ENCODE measurements at places on chromosomes 11 and 22. TPM values are rescaled to one million over a fixed set of nuclear protein-coding genes. Genes with fewer than 3 reads are reported as not detected.

Gene LGALS12
- 0.12 TPM for polyA plus RNA-seq

Gene VWCE
- 7.9 TPM for polyA plus RNA-seq

Gene IGLL1
- 0.37 TPM for polyA plus RNA-seq

Gene PAX6
- polyA plus RNA-seq, result 0.68 TPM

Gene GDPD4
- polyA plus RNA-seq, result 1.1 TPM

Gene OR8G1
- not detected for polyA plus RNA-seq

Gene FOXR1
- polyA plus RNA-seq, result 0.48 TPM

Gene GALNT18
- polyA plus RNA-seq, result 14.2 TPM

Gene PRODH
- polyA plus RNA-seq, result 32.7 TPM

Gene RAB39A
- polyA plus RNA-seq, result 0.62 TPM

Gene ZNF214
- not detected for polyA plus RNA-seq

GRCh38 chr22:42792909-42793847 lies 63.9 kb downstream of the ARFGAP3 start:
- no peak for DNase-seq

DNA sequence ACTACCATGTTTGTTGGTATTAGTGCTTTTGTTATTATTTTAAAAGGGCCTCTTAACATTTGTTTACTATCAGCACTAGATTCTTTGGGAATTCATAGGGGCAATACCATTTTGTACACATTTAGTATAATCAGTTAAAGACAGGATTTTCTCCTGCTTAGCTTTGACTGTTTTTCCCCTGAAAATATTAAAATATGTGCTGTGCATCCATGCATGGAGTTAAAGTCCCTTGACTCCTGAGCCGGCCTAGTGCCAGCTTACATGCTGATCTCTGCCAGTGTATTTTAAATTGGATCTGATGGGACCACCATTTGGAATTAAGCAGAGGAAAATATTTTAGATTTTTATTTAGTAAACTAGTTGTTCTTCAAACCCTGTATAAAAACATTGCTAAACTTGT lies 161.4 kb downstream of the METTL15 start:
- no peak for DNase-seq

DNA sequence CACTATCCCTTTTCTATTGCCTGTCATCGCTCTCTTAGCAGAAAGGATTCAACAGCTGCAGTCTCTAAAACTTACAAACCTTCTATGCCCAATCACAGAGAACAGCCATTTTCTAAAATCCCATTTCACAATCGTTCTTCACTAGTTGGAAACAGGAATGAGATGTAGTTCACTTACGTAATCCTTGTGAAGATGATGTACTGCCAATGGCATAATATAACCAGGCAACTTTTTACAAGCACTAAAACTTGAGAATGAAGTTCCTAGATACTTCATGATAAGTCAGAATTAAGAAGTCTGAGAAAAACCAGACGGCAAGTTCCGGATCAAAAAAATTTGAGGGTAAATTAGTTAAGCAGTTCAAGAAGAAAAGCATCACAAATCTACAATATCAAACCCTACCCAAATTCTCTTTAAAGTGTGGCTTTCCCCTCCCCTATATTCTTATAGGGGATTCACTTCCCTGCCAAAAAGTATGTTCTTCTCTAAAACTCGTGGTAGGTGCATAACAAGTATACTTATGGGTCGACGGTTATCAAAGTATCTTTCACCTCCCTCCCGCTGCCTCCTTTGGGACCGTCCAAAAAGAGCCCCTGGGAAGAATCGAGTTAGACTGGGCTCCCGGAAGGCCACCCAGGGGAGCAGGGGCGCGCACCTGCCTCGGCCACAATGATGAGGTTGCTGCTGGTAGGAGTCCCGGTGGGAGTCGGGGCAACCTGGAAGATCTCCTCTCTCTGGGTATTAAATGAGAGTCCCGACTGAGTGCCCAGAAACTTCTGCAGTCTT lies 666 bp downstream of the MSANTD4 start:
- DNase-seq, result no peak

GRCh38 chr11:76314741-76315090 lies 66.2 kb downstream of the THAP12 start:
- DNase-seq, result no peak

DNA sequence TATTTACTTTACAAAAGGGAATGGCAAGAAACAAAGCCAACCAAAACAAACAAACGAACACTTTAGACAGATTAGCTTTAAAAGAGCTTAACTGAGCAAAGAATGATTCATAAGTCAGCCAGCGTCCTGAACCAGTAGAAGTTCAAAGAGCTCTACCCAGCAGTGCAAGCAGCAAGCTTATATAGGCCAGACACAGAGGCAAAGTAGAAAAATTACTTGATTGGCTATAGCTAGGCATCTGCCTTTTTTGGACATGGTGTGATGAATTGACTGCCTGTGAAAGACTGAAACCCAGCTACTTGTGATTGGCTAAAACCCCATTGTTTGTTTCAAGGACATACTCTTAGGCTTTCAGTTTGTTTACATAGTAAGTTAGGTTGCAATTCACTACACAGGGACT lies 2120.0 kb upstream of the RAG2 start:
- DNase-seq, result no peak

GRCh38 chr11:4704054-4704789 lies at the start of gene MMP26:
Gene MMP26 (plus strand): TSS chr11:4704784.
- peak; percentile 4 for DNase-seq

DNA sequence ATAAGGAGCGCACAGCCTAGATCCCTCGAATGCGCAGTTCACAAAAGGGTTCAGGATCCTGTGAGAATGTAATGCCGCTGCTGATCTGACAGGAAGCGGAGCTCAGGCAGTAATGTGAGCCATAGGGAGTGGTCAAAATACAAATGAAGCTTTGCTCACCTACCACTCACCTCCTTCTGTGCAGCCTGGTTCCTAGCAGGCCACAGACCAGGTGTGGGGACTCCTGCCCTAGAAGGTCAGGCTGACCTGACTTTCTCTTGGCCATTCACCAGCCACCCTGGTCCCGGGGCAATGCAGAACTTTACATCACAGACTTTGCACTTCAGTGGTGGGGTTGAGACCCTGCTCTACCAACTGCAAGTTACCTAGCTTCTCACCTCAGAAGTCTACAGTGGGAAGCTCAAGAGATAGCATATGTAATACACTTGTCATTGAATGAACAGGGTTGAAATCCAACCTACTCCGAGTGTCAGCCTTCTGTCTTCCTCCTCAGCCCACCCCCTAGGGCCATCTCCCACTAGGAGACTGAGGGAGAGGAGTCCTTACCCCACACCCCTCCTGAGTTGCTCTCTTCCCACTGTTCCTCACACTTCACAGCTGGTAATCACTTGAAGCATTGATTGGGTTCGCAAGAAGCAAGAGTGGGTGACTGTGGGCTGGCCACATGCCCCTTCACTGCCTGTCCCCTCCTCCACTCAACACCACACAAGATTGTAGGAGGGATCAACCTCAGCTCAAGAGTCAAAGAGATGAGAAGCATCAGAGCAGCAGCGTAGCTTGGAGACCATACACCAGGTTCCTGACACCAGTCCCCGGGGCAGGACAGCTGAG lies 2.0 kb upstream of the KCNJ1 start:
- no peak for DNase-seq

DNA sequence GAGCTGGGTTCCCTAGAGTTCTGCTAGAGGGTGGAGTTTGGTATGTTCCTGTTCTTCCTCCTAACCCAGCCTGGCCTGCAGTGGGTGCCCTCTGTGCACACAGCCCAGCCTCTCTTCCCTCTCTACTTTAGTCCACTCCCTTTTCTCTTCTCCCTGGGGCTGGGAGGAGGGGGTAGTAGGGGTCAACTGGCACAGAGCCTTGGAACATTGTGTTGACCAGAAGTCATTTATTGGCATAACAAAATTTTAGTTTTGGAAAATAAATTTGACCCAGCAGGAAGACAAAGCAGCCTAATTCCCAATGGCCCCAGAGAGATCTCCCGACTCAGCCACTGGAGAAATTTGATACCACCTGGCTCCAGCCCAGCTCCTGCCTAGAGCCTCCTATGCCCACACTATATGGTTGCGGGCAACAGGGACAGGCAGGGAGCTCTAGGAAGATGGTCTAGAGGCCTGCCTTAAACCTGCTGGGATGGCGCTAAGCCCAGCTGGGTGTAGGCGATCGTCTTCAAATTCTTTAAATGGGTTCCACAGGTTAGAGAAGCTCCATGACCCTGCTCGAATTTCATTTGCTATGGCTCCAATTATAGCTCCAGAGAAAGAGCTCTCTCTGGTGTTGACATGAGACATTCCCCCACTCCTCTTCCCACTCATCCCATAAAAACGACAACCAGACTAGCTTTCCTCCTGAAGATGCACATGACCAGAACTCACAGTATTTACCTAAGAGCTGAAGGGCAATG lies 9.9 kb downstream of the PCSK7 start:
- peak; percentile 69 for DNase-seq

DNA sequence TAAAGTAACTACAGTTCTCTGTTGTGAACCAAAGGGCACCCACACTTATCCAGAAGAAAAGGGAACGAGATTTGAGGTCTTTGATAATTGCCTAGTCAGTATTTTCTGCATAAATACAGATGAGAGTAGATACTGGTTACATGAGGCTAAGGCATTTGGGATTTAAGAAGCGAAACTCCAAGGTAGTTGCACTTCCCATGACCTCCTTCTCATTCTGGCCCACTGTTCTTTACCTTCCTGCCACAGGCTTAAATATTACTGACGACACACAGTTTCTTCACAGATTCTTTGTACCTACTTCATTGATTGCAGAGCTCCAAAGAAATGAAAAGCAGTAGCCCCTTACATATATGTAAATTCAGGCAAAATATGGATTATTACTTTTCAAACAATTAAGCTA lies 915.3 kb downstream of the LRRC4C start:
- no peak for DNase-seq

DNA sequence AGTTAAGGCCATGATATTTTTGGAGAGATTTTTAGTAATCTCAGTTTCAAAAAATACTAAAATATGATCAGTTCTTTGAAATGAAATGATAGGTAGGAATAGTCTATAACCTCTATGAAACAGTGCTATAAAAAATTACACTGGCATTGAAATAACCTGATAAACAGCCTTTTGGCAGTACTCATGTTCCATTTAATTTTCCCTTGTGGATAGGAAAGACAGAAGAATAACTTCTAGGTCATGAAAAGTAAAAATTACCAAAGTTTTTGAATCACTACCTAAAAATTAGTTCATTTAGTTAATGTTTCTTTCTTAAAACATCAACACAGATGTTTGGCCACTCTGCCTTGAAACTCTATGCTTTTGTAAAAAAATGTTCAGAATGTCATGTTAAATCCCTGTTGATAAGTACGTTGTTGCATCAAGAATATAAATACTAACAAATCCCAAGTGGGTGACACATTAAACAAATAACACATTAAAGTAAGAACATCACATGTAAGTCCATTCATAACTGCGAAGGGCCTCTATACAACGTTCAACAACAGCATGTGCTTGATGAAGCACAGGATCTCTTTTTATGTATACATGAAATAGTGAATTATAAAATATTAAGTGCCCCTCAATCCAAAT lies 290.2 kb downstream of the SWAP70 start:
- no peak for DNase-seq

GRCh38 chr11:40207416-40207815 lies 1252.0 kb downstream of the LRRC4C start:
- no peak for DNase-seq

DNA sequence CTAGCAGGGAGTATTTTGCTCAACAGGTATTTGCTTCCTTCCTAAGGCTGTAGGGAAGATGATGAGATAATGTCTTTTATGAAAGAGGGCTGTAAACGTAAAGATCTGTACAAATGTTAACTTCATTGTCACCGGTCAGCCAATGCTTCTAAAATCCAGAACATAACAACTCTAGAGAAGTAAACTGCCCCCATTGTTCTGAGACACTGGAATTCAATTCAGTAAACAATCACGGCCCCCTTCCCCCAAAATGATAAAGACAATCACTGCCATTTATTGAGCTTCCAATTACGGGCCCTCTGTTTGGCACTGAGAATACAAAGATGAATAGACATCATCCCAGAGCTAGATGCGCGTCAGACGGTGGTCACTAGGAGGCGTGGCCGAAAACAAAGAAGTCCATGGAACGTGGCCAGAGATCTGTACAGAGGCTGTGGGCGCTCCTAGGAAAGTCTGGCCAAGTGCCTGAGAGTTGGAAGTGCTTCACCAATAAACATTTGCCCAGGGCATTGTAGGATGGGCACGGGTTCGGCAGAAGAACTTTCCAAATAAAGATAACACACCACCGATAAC lies 576 bp downstream of the TMEM258 start:
- DNase-seq, result peak; percentile 85

GRCh38 chr22:30308093-30308492 lies 18.6 kb downstream of the TBC1D10A start:
- DNase-seq, result no peak

GRCh38 chr22:17281440-17281841 lies 62.2 kb upstream of the ADA2 start:
- DNase-seq, result no peak

DNA sequence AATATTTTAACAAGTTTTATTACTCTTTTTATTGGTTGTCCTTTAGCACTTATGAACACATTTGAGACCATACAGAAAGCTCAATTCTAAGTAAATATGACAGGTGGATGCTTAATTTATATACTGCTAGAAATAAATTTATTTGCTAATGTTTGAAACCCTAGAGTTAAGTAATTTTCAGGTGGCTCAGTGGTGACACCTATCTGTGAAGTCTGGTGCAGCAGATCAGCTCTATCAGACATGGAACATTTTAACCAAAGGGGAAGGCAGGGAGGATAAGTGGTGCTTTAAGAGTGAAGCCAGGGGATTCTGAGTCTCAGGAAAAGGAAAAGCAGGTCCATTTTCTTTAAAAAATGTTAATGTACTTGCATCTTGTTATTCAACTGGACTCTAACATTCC lies 175.8 kb downstream of the DSCAML1 start:
- no peak for DNase-seq

DNA sequence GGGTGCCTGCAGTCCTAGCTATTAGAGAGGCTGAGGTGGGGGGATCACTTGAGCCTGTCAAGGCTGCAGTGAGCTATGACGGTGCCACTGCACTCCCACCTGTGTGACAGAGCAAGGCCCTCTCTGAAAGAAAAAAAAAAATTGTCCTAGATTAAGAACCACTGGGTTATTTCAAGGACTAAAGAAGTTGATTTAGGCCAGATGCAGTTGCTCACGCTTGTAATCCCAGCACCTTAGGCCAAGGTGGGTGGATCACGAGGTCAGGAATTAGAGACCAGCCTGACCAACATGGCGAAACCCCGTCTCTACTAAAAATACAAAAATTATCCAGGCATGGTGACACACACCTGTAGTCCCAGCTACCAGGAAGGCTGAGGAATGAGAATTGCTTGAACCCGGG lies 129.0 kb downstream of the MRTFA start:
- no peak for DNase-seq

- DNase-seq, result peak; percentile 81
These were observed at the start of gene GRIK4 for GRCh38 chr11:120511116-120511819. Gene GRIK4 (plus strand): TSS chr11:120511748. CDS start chr11:120660319, 148,571 bp downstream.

DNA sequence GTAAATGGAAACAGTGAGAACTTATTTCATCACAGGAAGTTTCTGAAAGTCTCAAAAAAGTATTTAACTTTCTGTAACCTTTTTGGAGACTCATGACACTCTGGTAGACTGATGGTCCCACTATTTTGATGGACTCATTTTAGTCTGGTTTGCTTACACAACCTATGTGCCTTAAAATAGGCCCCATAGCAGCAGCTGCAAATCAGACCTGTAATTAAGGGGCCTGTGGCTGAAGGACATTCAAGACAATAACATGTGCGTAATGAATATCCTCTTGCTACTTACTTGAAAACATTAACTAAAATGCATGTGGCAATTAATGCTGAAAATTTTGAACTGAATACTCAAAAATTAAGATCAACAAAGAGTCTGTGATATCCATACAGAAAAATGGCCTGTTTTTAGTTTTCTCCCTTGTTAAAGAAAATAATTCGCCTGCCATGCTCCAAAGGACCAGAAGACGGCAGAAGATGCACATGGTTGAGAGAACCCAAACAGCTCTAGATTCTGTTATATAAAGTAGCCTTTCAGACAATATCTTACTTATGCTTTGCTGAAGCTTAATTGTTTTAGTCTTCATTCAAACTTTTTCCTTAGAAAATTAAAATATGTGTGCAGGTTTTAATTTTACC lies 568.5 kb downstream of the KCNA4 start:
- peak; percentile 11 for DNase-seq
